ENCODE measurements at places on chromosomes 1 and 21.
A peak's percentile ranks its signal among the peaks of the same experiment; 100 is the strongest.

DNA sequence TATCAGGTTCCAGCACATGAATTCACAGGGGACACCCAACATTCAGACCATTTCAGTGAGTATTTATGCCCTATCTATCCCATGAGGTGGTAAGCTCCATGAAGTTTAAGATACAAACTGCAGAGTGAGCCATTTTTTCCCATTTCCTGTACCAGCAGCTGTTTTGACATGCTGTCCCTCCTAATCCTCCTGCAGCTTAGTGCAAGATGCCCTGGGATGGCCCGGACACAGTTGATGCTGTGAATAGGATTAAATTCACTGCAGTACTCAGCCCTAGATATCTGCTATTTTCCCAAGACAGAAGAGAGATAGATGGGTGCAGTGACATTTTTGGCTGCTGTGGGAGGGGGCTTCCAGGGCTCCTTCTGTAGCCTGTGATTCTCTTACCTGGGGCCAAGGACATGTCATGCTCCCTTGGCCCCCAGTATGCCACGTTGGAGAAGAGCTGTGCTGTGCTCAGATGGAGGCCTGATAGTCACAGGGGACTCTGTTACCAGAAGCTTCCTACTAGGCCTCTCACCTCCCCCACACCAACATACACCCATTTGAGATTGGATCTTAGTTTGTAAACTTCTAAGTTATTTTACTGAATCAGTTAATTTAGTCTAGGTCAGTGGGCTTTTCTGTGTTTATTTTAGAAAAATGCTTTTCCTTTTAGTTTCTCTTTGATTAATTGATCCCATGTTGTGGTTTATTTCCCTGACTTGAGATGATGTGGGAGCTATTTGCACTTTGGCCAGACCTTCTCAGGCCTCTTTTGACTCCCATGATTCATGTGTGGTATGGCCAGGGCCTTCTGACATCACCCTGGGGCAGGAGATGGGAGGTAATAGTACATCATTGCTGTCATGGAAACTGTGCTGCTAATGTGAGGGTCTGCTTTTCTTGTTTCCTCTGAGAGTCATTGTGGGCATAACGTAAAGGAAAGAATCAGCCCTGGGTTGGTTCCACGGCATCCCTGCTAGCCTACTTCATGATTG lies 92.6 kb downstream of the ST3GAL3 start:
- no peak for DNase-seq

- peak; percentile 68 for DNase-seq
Measured at GRCh38 chr1:161486806-161487741, 18.2 kb upstream of the FCGR2A start.

DNA sequence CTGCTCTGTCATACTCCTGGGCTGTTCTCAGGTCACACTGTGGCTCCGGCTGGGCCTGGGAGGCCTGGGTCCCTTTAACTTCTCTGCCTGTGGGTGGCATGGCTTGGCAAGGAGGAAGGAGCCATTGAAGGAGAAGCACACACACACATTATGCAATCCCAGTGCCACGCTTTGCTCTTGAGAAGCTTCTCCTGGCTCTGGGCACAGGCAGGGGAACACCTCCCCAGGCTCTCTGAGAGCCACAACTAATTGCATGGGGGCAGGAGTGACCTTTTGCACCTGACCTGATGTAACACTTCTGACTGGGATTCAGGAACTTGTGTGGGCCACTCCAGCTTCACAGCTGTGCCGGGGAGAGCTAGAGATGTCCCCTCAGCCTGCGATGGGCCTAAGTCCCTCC lies 23.1 kb downstream of the LGR6 start:
- DNase-seq: no peak

GRCh38 chr21:15034126-15034853 lies 30.5 kb downstream of the NRIP1 start:
- DNase-seq: peak; percentile 41

- DNase-seq: no peak
Measured at GRCh38 chr1:224884361-224884801, 45.1 kb upstream of the DNAH14 start.

DNA sequence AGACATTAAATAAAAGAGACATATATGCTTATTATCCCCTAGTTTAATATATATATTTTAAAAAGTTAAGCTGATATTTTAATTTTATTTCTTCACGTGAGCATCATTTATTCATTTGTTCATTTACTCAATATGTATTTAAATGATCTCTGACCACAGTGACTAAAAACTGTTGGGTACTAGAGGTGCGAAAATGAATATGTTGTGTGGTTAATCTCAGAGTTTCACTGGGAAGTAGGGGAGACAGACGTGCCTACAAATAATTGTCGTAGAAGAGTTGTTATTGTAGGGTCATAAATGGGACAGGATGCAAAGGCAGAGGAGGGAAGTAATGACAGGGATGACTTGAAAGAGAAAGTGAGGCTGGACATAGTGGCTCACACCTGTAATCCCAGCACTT lies 213.0 kb upstream of the CACYBP start:
- no peak for DNase-seq

- no peak for DNase-seq
Measured at GRCh38 chr1:155008015-155008941, 5.7 kb downstream of the ZBTB7B start.

GRCh38 chr1:39205102-39205780 lies 746 bp downstream of the MACF1 start:
- DNase-seq: no peak

GRCh38 chr1:215793180-215793579 lies 226.1 kb downstream of the KCTD3 start:
- DNase-seq: peak; percentile 93

GRCh38 chr21:24994717-24995116 lies 612.6 kb downstream of the MRPL39 start:
- DNase-seq: no peak

- DNase-seq: no peak
Measured at GRCh38 chr1:214261206-214262123, 19.5 kb upstream of the SMYD2 start.

- DNase-seq: no peak
Measured at GRCh38 chr1:245197911-245198379, 43.2 kb downstream of the KIF26B start.

GRCh38 chr1:106793651-106794050 lies 262.8 kb upstream of the PRMT6 start:
- no peak for DNase-seq

- no peak for DNase-seq
Measured at GRCh38 chr1:204868340-204868700, 2.3 kb upstream of the NFASC start.

GRCh38 chr1:97759078-97759477 lies 161.8 kb downstream of the DPYD start:
- DNase-seq: no peak

GRCh38 chr21:15874615-15875014 lies 144.8 kb downstream of the USP25 start:
- DNase-seq: no peak

- DNase-seq: no peak
Measured at GRCh38 chr1:97743129-97743528, 177.7 kb downstream of the DPYD start.

- DNase-seq: no peak
Measured at GRCh38 chr1:238088560-238089290, 198.0 kb upstream of the ZP4 start.
